ENCODE measurements at places on chromosomes 12 and 14. TPM values are rescaled to one million over a fixed set of nuclear protein-coding genes. Genes with fewer than 3 reads are reported as not detected.

The SPSB2 gene
- 2.6 TPM for total RNA-seq

The SMARCD1 gene
- total RNA-seq: 60.2 TPM

The TBX5 gene
- total RNA-seq: not detected

The TAS2R8 gene
- total RNA-seq: not detected

The OTOGL gene
- not detected for total RNA-seq

- DNase-seq: no peak
Measured at GRCh38 chr14:55583942-55584468, 4.0 kb downstream of the KTN1 start.

DNA sequence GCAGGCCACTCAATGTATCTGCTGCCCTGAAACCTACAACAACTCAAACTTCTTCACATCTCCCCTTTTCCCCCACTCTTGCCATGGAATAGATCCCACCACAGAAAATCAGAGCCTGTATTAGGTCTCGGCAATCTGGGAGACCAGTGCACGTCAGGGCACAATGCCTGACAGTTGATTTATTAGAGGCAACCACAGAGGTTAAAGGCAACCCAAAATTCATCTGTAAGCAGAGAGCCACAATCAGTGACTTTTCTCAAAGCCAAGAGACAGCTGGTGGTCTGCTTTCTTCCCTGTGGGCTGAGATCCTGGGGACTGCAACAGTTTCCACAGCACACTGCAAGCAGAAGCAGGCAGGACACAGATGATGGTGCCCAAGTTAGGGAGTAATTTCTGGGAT, 169.0 kb upstream of the NTF3 start:
- DNase-seq: no peak

DNA sequence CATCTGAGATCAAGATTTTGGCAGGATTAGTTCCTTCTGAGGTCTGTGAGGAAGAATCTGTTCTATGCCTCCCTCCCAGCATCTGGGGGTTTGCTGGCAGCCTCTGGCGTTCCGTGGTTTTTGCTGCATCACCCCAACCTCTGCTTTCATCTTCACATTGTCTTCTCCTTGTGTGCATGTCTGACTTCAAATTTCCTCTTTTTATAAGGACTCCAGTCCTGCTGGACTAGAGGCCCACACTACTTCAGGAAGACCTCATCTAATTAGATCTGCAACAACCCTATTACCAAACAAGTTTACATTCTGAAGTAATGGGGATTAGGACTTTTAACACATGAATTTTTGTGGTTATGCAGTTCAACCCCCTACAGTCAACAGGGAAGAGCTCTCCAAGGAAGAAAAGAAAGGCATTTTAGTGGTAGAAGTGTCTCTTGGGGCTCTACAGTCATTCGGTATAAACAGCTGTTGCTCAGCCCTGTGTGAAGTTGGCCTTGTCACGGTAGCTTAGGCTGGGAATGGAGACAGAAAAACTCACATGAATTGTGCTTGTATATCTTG, 89.7 kb downstream of the CAND1 start:
- DNase-seq: no peak

- DNase-seq: no peak
Measured at GRCh38 chr14:95496111-95496681, 20.3 kb downstream of the SYNE3 start.

DNA sequence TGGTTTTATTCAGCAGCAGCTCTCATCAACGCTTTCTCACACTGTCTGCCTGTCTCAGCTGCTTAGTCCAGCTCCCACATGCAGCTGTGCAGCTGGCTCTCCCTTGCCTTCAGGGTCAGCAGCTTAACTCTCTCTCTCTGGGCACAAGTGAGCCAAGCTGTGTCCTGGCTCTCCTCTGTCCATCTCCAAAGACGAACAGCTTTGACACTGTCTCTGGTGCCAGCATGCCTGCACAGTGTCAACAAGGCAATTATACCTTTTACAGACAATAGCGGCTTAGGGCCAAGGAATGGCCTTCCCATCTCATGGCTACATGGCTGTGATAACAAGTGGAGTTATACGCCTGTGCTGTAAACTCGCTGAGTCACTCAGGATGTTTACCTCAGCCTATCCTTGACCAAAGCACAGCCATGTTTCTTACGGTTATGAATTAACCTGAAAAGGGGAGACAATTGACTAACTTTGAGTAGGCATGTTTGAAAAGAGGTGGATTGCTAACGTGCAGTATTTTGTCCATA, 38.4 kb upstream of the MANSC4 start:
- no peak for DNase-seq

DNA sequence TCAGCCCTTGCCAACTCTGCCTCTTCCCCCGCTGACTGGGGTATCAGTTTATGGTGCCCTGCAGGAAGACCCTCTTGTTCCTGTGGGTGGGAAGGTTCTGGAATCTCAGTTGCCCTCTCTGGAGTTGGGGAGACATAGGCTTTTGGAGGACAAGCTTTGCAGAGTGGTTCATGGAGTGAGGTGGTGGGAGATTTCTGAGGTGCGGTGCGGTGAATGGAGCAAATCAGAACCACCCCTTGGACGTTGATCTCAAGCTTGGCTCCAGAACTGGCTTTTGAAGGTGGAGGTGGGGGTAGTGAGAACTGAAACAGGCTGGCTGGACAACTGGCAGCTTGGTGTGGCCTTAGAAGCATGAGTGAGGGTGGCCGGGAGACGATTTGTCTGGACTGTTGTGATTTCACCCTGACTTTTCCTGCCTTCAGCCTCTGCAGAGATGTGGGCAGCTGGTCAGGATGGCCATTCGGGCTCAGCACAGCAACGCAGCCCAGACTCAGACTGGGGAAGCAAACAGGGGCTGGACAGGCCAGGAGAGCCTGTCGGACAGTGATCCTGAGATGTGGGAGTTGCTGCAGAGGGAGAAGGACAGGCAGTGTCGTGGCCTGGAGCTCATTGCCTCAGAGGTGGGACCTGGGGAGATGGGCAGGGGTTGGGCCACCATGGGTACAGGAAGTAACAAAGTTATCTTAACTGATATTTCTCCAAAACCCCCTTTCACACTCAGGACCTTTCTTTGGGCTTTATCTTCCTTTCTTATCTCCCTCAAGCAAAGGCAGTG, 1.1 kb downstream of the SHMT2 start:
- no peak for DNase-seq

DNA sequence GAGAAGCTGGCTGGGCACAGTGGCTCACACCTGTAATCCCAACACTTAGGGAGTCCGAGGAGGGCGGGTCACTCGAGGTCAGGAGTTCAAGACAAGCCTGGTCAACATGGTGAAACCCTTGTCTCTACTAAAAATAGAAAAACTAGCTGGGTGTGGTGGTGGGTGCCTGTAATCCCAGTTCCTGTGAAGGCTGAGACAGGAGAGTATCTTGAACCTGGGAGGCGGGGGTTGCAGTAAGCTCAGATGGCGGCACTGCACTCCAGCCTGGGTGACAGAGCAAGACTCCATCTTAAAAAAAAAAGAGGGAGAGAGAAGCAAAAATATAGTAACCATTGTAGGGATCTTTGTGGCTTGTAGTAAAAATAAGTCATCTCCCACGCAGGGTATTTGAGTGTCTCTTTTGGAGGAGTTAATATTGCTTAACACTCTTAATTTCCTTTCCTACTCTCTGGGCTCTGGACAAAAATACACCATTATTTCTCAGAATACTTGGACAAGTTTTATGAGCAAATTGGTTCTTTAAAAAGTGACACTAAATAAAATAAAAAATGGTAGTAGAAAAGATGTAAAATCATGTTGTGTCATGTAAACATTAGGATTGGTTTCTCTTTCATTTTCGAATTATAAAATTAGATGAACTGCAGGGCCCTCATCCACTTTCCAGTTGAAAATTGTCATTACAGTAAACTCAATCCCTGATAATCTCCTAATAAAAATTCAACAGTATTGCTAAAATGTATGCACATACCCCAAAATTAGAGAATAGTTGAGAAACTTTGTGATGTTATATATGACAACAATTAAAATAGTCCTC, 61.1 kb upstream of the C12orf71 start:
- no peak for DNase-seq

DNA sequence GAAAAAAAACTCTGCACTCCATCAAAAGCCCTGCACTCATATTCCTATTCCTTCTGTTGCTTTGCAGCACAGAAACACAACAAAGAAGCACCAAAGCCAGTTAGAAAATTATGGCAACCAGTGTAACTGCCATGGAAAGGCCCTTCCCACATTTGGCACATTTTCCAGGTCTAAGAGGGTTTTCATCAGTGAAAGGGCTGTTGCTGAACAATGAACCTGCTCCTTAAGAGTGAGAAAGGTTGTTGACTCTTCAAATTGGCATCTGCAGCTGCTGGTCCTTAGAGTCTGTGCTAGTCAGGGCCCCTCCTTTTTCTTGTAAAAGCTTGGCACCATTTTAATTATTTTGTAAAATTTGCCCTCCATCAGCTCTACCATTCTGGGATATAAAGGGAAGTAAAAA, 378.7 kb upstream of the KITLG start:
- no peak for DNase-seq

- no peak for DNase-seq
Measured at GRCh38 chr14:74647061-74647677, 35.1 kb upstream of the LTBP2 start.
